ENCODE measurements at places on chromosomes 13 and 19.

DNA sequence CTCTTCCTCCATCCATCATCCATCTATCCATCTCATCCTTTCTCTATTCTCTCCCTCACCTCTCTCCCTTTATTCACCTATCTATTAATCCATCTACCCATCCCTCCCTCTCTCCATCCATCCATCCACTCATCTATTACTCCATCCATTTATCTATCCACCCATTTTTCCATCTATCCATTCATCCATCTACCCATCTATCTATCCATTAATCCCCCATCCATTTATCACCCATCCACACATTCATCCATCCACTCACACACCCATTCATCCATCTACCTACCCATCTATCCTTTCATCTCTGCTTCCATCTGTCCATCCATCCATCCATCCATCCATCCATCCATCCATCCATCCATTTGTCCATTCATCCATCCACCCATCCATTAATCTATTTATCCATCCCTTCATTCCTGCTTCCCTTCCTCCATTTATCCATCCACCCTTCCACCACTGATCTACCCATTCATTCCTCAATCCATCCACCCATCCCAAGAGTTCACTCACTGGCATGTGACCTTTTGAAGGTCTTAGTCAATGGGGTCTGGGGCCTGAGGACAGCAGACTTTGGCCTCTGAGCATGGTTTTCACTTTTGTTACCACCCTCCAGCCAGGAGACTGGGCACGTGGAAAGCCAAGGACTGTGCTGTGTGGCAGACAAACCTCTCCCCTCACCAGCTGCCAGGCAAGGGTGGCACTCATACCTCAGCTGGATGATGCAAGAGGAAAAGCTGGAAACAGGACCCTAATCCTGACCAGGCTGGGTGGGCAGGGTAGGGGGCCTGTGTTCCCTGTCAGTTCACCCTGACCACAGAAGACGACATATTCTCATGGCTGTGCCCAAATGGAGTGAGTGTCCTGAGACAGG is 126.7 kb downstream of the URI1 start:
- DNase-seq, result no peak

DNA sequence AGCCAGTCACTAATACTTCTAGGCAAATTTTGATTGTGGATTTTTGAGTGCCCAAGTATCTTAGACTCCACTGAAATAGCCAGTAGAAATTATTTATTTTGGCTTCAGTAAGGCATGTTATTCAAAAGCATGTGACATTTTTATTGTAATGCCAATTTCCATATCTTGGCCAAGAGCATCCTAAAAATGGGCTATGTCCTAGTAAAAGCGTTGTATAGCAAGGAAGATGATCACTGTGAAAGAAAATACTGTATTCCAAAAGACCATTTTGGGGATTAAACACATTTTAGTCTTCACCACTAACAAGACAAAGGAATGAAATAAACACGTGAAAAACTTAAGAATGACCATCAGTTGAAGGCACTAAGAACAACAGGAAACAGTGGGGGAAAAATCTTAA is 149.1 kb downstream of the NUFIP1 start:
- DNase-seq, result no peak

DNA sequence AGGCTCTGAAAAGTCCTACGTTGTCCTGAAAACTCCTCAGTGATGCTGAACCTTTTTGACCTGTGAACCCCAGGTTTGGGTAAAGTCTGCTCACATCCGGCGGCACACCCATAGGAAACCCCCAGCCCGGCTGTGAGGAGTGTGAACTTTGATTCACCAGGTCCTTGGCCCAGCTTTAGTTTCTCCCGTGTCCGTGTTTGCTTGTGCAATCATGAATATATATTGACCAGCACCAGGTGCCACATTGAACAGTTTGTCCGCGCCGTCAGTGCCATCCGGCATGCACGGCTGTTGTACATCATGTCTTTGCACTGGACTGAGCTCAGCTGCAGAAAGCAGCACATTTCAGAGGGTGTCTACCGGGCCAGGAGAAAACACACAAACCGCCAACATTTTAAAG is 45.3 kb downstream of the NFIC start:
- no peak for DNase-seq

DNA sequence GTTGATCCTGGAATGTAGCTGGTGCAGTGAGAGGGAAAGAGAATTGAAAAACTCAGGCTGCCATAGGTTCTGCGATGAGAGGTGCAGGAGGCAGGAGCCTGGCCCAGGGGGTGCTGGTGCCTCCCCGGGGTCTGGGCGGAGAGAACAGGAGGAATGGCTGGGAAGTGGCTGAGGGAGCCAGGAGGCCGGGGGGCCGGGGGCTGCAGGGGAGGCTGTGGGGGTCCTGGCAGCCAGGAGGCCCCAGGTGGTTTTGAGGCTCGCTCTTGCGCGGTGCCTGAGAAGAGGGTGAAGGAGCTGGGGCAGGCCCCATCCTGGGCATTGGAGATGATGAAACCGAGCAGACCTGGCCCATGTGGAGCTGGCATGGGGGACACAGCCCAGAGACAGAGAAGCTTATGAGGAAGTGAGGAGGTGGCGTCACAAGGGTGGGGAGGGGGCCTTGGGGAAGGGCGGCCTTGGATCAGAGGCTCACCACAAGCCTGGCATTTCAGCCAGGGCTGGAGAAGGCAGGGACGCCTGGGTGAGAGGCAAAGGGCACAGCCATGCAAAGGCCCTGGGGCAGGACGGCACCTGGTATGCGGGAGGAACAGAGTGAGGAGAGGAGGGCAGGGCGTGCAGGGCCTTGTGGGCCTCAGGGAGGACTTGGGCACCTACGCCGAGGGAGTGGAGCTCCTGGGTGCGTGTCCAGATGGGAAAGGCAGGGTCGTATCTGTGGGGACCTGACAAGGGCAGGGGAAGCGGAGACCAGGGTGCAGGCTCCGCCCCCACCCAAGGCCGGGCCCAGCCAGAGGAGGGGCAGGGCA is 1.3 kb upstream of the TEKTIP1 start:
- DNase-seq, result no peak

DNA sequence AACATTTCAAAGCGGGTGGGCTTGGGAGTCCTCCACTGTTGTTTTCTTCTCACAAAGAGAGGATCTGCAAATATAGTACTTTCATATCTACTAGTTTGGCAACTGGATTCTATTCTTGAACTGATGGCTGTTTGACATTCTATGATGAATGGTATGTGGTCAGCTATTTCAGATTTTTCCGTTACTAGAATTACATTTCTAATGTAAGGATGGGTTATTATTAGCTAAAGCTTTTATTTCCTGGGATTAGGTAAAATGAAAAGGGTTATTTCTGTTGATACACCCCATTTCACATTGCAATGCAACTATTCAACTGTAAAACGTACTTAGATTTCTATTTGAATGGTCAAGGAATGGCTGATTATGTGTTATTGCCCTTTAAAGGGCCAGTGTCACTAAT is 629.7 kb downstream of the DACH1 start:
- DNase-seq, result no peak

DNA sequence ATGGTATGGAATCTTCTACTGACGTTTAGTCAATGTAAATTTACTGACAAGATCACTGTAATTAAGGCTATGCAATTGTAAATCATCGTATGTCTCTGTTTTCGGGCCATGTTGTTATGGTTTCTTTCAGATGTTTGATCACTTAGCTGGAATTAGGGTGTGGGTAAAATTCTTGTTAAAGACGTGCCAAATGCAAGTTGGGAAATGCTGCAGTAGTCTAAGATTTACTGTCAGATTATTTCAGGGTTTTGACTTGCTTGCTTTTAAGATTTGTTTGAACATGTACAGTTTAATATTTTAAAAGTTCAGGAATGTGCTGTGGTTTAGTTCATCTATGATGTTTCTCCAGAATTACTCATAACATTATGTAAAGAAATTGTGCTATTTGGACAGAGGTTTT is 10.8 kb downstream of the NDFIP2 start:
- DNase-seq, result no peak

Measured in inflammatory macrophage treated with lipopolysaccharide for 1 hour (primary cell).